A549 treated with DMSO at 1 μM for 4 hours (cell line): ENCODE measurements at places on chromosomes 2 and 18. TPM values are rescaled to one million over a fixed set of nuclear protein-coding genes. Genes with fewer than 3 reads are reported as not detected.

The FAM117B gene
- 2.3 to 3.2 TPM (median 2.8 TPM) in 5 replicates for total RNA-seq

The DSC2 gene
- 1.2 to 2.0 TPM (median 1.5 TPM) in 5 replicates for total RNA-seq

The APOB gene
- total RNA-seq: not detected in 5 replicates

The MC5R gene
- total RNA-seq: not detected in 5 replicates
